Stimulated activated CD4-positive, alpha-beta T cell treated with anti-CD3 and anti-CD28 coated beads, Interleukin-2, amount 100 ng/mL, for 24 hours (primary cell): ENCODE measurements at places on chromosomes 12 and 14.

GRCh38 chr14:77667331-77667730, 40.5 kb downstream of the ALKBH1 start:
- DNase-seq, result no peak

DNA sequence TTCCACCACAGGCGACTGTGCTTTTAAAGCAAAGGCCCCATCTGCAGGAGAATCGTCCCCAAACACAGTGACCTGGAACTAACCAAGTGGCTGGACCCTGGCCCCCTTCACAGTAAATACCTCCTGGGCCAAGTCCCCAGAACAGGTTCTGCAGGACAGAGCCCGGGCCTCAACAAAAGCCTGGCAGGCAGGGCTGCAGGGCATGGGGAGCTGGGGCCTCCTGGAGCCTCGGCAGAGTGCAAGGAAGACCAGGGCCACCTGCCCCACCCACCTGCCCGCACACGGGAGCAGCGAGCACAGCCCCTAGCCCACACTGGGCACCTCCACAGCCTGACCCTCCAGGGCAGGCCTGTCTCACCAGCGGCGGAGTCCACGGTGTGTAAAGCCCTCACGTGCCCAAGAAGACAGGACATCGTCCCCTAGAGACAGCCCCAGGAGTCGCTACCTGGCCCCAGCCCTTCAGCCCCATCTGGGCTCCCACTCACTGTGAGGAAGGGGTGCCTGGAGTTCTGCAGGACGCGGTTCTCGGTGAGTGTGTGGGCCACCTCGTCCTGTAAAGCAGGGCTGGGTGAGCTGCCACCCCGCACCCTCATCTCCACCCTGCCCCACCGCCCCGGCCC, 21.0 kb downstream of the AKT1 start:
- DNase-seq, result no peak

- DNase-seq, result no peak
Observed at GRCh38 chr12:8773461-8773860, 49.0 kb upstream of the A2ML1 start.

DNA sequence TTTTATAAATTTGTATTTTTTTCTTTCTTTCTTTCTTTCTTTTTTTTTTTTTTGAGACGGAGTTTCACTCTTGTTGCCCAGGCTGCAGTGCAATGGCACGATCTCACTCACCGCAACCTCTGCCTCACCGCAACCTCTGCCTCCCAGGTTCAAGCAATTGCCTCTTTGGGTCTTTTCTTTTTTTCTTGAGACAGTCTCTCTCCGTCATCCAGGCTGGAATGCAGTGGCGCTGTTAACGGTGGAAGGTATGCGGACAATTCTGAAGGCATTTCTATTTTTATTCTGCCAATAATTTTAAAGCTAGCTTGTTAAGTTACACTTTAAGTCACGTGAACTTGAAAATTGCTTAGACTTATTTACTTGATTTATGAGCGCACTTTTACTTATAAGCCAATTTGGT, 8.8 kb upstream of the PHC1 start:
- no peak for DNase-seq
